ENCODE measurements at places on chromosomes 1 and 21. TPM values are rescaled to one million over a fixed set of nuclear protein-coding genes. Genes with fewer than 3 reads are reported as not detected.

DNA sequence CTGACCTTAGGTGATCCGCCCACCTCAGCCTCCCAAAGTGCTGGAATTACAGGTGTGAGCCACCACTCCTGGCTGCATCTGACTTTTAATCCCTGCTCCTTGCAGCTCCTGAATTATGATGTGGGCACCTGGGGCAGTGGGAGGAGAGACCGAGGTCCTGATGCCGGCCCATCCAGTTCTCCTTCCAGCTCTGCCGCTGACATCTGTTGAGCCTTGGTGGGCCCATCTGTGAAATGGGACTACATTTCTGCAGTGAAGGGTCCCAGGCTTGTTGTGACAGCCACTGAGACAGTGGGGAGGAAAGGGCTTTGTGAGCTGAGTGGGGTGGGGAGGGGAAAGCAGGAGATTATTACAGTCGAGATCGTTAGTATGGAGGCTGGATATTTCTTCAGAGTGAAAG, 11.8 kb downstream of the PLA2G2F start:
- H3K4me1 ChIP-seq, result no peaks in the 10 kb centered on the region
- no peak overlapping the region for H3K27ac ChIP-seq
- no peaks in the 10 kb centered on the region for H3K36me3 ChIP-seq
- no peak for DNase-seq
- H3K27me3 ChIP-seq, result no peaks in the 10 kb centered on the region

GRCh38 chr1:109902204-109902985, 8.3 kb upstream of the CSF1 start:
- no peak for DNase-seq
- no peak overlapping the region for H3K27ac ChIP-seq
- peaks cover 4% of the 10 kb centered on the region for H3K4me1 ChIP-seq
- no peaks in the 10 kb centered on the region for H3K36me3 ChIP-seq

DNA sequence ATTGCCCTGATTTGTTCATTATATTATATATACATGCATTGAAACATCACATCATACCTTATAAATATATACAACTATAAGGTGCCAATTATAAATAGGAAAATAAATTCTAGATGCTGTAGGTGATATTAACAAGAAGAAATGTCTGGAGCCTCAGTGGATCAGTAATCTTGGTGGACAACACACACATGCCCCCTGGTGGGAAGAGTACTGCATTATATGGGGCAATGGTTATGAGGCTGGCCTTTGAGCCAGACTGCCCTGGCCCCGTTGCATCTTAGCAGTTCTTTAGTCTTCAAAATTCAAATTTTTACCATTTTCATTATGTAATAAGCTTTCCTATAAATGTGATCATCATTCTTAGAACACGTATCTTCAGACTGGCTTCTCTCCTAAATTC, 335.0 kb upstream of the GREM2 start:
- no peaks in the 10 kb centered on the region for H3K27me3 ChIP-seq
- no peaks in the 10 kb centered on the region for H3K36me3 ChIP-seq
- no peak overlapping the region for H3K4me3 ChIP-seq
- H3K4me1 ChIP-seq, result no peaks in the 10 kb centered on the region
- no peak overlapping the region for H3K27ac ChIP-seq

The CLDN17 gene
- total RNA-seq, result not detected

DNA sequence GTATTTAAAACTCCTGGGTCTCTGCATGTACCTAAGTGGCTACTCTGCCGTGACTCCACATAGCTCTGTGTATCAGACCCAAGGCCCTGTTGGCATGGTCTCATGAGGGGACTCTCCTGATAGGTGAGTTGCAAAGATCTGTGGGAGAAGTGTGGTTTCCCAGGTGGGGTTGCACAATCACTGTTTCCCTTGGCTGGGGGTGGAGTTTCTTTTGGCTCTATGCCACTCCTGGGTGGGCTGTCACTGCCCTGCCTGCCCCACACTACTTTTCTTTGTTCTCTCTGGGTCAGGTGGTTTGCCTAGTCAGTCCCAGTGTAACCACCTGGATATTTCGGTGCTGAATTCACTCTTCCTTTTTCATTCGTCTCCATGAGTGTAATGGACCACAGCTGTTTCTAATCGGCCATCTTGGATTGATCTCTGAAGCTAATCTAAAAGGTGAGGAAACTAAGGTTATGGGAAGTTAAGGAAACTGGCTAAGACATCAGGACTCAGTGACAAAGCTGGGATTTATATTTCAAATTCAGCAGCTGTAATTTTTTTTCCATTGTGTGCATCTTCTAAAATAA, 97.1 kb upstream of the CACYBP start:
- no peak overlapping the region for H3K27ac ChIP-seq
- no peak for DNase-seq
- no peaks in the 10 kb centered on the region for H3K4me1 ChIP-seq
- no peak overlapping the region for H3K4me3 ChIP-seq
- no peaks in the 10 kb centered on the region for H3K27me3 ChIP-seq
- no peaks in the 10 kb centered on the region for H3K36me3 ChIP-seq

All from kidney (tissue), 22 donors.